ENCODE measurements at places on chromosomes 6 and 20.

DNA sequence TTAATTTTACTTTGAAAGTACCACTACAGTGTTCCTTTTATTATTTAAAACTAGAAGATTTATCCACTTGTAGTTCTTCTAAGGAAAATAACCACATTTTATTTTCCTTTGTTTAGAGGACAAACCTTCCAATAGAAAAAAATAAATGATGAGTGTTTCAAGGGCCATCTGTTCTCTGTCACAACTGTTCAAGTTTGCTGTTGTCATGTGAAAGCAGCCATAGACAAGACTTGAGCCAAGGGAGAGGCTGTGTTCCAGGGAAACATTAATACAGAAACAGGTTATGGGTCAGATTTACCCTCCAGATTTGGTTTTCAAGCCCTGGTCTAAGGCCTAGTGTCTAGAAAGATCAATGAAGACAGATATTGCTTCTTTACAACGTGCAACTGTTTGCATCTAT is 463.6 kb downstream of the C6orf118 start:
- DNase-seq: no peak

GRCh38 chr6:43964659-43965570 is 162.3 kb downstream of the MRPL14 start:
- DNase-seq: no peak

GRCh38 chr6:105136431-105137350 is 43.1 kb downstream of the POPDC3 start:
- DNase-seq: peak; percentile 87

DNA sequence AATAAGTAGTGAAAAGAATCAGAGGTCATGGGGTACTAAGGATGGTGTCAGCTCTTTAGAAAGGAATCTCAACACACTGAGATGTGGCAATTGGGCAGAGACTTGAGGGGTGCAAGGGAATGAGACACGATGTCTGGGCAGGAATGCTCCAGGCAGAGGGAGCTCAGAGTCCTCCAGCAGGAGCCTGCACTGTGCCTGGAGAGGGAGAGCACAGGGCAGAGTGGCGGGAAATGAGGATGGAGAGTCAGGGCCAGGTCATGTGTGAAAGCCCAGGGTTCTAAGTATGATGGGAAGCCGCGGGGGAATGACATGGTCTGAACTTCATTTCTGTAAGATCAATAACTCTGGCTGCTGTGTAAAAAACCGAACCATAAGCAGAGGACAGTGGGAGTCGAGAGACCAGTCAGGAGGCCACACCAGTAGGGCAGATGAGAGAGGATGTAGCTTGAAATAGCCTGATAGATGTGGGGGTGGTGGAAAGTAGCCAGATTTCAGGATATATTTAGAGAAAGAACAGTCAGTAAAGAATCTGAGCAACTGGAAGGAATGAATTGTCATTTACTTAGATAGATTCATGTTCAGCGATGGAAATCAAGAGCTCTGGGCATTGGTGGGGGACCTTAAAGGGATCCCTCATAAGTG is 133.4 kb upstream of the DTNBP1 start:
- DNase-seq: no peak

GRCh38 chr20:41533537-41534136 is 84.5 kb downstream of the CHD6 start:
- DNase-seq: no peak

- DNase-seq: no peak
Measured at GRCh38 chr6:169991913-169992312, 240.5 kb downstream of the ERMARD start.

DNA sequence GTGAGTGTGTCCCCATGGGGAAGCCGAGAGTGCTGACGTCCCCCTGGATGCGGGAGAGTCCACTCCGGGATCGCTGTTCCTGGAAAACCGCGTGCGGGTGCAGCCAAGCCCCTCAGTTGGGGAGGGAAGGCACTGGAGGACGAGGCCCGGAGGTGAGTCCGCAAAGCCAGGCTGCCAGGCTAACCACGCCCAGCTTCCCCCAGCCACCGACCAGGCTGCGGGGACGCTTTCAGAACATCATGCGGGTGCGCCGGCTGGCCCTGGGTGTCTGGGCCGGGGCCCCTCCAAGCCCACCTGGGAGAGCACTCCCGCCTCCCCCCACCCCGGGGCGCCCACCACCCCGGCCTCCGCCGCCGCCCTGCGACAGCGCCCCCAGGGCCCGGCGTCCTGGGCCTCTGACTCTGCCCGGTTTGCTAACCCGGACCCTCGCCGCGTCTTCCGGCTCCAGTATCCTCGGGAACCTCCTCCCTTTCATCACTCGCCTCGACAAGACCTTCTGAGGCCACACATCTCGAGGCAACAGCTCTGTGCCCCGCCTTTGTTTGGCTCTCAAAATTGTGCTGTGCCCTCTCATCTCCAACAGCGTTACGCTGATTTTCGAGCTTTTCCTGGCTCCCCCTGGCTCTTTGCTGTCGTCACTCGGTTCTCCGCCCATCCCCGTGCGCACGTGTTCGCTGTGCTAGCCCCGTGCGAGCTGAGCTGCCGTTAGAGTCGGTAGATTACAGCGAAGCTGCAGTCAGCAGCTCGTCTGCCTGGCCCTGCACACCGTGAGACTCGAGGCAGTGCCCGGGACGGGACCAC is 47.1 kb upstream of the ENTPD6 start:
- DNase-seq: peak; percentile 35

- peak; percentile 53 for DNase-seq
Measured at GRCh38 chr6:3209114-3210023, 18.1 kb downstream of the TUBB2B start.
